ENCODE measurements at places on chromosomes 3 and 15.
A peak's percentile ranks its signal among the peaks of the same experiment; 100 is the strongest.

DNA sequence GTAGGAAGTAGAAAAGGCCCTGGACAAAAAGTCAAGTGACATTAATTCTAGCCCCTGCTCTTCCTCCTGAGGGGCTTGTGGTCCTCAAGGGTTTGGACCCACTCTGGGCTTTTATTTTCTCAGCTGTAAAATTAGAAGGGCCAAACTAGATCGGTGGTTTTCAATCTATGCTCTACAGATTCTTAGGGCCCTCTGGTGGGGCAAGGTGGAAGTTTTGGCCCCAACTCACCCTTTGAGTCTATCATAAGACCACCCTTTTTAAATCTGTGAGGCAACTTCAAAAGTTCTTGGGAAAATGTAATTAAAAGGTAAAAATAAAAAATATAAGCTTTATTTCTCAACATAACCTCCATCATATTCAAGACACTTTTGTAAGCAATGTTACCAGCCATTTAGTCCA is 25.6 kb upstream of the CFAP161 start:
- DNase-seq: no peak

DNA sequence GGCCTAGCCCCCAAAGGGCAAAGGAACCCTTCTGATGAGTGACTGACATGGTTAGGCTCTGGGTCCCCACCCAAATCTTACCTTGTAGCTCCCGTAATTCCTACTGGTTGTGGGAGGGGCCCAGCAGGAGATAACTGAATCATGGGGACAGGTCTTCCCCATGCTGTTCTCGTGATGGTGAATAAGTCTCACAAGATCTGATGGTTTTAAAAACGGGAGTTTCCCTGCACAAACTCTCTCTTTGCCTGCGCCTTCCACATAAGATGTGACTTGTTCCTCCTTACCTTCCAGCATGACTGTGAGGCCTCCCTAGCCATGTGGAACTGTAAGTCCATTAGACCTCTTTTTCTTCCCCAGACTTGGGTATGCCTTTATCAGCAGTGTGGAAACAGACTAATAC is 16.9 kb downstream of the TKT start:
- no peak for DNase-seq

DNA sequence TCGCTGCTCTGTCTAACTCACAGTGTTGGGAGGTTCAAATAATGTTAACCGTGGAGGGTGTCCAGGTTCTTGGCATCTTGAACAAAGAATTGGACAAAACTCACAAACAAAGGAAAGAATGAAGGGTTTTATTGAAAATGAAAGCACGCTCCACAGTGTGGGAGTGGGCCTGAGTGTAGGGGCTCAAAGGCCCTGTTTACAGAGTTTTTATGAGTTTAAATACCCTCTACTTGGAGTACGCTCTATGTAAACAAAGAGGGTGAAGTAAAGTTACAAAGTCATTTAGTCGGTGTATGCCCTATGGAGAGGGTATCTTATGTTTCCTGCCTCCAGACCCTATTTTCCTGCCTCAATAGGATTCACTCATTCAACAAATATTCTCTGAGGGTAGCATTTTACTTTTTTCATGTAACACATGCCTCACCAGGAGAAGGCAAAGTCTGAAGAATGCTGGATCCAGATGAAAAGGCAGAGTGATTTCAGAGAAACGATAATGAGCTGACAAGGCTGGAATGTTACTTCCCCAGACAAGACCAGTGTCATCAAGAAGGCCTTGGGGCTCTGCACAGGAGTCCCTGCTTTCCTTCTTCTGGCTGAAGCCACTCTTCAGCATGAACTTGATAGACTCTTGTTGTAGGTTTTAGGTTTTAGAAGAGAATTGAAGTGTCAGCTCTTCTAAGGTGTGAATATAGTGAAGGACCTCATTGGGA is 163.6 kb downstream of the FAM43A start:
- DNase-seq: no peak

GRCh38 chr3:66693461-66694031 is 192.7 kb upstream of the LRIG1 start:
- peak; percentile 43 for DNase-seq

DNA sequence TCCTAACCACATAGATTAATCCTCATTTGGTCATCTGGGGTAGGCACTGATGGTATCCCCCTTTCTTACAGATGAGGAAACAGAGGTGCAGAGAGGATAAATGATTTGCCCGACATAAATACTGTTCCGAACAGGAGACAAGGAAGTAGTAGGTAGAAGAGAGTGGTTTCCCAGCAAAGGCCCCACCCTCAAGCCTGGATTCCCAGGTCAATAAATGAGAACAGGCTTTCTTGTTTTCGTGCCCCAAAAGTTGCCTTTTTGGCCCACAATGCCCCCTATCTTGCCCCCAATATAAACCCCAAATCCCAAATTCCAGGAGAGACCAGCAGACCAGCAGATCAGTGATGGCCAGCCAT is 125.5 kb upstream of the PRR20G start:
- DNase-seq: no peak

- DNase-seq: peak; percentile 39
Observed at GRCh38 chr15:70140543-70141375, 43.0 kb upstream of the TLE3 start.

- DNase-seq: no peak
Observed at GRCh38 chr3:160883373-160883772, 127.3 kb downstream of the PPM1L start.

DNA sequence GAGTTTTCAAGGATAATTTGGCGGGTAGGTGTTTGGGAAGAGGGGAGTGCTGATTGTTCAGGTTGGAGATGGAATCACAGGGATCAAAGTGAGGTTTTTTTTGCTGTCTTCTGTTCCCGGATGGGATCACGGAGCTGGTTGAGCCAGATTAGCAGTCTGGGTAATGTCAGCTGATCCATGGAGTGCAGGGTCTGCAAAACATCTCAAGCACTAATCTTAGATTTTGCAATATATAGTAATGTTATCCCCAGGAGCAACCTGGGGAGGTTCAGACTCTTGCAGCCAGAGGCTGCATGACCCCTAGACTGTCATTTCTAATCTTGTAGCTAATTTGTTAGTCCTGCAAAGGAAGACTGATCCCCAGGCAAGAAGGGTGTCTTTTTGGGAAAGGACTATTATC is 354.1 kb upstream of the SGO1 start:
- DNase-seq: no peak

DNA sequence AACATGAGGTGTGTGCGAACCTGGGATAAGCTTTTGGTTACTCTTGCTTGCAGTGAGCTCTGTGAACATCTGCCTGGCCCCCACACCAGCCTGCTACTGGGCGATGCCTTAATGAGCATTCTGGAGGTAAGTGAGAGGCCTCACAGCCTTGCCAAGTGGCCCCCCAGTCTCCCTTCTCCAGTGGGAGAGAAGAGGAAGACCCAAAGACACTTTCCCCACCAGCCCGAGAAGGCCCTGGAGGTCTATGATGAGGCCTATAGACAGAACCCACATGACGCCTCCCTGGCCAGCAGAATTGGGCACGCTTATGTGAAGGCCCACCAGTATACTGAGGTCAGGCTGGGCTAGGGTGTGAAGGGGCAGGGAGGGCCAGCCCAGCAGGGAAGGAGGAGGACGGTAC is 22.5 kb downstream of the TTC21A start:
- DNase-seq: no peak

- no peak for DNase-seq
Observed at GRCh38 chr3:40677321-40677720, 152.6 kb downstream of the ZNF621 start.

DNA sequence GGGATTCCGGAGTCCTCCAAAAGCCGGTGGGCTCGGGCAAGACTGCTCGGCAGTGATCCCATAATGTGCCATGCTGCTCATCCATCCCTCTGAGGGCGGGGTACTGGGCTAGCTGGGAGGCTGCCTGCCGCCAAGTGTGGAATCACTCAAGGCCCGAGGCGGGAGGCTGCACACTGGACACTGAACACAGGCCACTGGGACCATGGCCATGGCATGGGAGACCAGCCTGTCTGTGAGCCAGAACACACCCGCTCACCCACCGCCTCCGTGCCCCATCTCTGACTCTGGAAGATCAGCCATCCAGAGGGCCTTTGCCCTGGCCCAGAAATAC is 1.4 kb downstream of the C3orf22 start:
- DNase-seq: no peak

GRCh38 chr3:157531301-157531660 is 28.1 kb upstream of the VEPH1 start:
- DNase-seq: peak; percentile 39

DNA sequence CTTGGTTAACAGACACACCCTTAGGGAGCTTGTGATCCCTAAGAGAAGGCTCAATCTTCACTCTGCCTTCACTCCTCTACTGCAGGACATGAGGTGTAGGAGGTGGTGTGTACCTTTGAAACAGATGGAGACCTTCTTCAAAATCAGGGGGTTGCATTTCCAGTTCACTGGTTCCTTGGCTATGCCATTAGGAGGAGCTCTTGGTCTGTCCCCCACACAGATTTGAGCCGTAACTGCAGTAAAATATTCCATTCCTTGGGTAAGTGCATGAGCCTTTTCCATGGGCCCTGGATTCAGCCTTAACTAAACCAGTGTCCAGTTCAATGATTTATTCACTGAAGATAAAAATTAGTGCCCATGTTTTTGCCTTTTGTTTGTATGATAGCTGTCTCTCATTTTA is 144.6 kb downstream of the MCTP2 start:
- DNase-seq: no peak

DNA sequence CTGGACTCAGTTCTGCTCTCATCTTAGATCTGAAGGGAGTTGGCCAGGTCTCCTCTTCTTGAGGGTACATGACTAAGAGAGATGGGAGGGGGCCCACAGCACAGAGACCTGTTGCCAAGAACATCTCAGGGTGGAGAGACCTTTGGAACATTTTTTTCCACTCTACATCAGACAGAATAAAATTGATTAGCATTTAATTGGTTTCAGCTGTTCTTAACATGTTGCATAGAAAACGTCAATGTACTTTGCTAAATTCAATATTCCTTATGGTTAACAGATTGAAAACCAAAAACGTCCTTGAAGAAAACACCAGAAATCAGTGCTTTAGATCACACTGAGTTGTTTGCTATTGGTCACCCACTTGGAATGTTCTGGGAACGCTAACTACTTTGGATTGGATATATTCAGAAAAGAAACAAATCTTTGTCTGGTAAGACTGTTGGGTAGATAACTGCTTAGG is 36.4 kb upstream of the FSTL1 start:
- DNase-seq: peak; percentile 83

DNA sequence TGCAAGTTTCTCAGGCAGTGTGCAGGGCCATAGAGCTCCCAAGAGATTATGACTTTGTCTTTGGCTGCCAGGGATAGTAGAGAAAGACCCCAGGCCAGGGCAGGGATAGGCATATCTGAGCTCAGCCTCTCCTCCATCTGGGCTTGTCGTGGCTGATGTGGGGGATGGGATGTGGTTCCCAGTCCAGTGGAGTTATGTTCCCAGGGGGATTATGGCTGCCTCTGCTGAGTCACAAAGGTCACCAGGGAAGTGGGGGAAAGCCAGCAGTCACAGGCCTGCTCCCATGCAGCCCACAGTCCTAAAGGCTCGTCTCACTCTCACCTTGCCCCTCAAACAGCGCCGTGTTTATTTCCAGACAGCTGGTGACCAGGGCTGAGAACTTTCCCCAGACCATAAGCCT is 354.9 kb downstream of the SI start:
- DNase-seq: no peak

GRCh38 chr3:48983096-48983495 is 6.9 kb upstream of the P4HTM start:
- no peak for DNase-seq

- DNase-seq: no peak
Observed at GRCh38 chr3:11691767-11692531, 48.2 kb upstream of the VGLL4 start.

DNA sequence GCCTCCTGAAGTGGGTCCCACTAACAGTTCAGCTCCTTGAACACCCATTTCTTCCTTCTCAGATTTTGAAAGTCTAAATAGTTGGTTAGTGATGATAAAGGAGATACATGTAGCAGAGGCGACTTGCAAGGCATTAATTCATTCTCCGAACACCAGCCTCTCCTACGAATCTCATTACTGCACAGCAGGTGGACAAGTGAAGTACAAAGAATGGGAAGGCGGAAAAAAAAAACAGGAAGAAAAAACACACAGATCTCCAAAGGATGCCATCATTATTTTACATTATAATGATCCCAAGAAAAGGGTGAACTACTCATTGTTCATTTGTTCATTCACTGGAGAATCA is 276.5 kb downstream of the MAGI1 start:
- no peak for DNase-seq

GRCh38 chr3:71542521-71543370 is 40.8 kb downstream of the FOXP1 start:
- DNase-seq: peak; percentile 91

DNA sequence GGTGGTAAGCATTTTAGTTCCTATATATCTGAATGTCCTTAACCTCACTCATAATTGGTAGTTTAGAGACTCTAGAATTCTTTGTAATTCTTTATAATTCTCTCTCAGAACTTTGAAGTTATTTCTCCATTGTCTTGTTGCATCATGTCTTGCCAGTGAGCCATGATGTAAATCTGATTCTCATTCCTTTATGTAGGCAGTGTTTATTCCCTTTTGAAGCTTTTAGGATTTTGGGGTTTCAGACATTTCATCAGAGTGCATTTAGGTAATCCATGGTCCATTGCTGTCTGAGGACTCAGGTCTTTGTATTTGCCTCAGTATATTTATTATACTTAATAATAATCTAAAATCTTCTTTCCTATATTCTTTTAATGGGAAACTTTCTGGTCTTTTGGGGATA is 20.6 kb downstream of the CMC1 start:
- DNase-seq: no peak

DNA sequence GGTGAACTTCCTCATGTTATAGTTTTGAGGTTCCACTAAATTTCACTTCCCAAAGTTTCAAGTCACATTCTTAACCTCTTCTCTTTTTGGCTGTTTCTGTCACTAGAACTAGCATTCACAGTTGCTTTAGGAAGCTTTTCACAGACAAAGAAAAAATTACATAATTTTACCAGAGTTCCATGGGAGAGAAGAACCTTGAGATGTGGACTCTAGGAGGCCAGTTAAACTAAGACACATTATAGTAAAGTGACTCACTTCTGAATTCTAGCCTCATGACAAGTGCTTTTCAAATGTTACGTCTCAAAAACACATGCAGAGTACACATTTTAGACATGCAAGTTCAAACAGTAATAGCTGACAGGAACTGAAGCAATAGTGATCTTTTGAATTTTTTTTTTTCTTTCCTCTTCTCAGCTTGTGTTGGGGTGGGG is 39.9 kb upstream of the LRTM1 start:
- peak; percentile 83 for DNase-seq

GRCh38 chr3:45041666-45042065 is 15.6 kb downstream of the CLEC3B start:
- DNase-seq: no peak

GRCh38 chr3:24351779-24352469 is 142.7 kb downstream of the THRB start:
- peak; percentile 41 for DNase-seq

GRCh38 chr3:111700054-111700453 is 104.9 kb upstream of the ZBED2 start:
- DNase-seq: no peak

Data from astrocyte of the spinal cord (primary cell).